Vein endothelial cell (primary cell): ENCODE measurements at places on chromosomes 4 and X. TPM values are rescaled to one million over a fixed set of nuclear protein-coding genes. Genes with fewer than 3 reads are reported as not detected.

ASB5 gene
- total RNA-seq = not detected in 2 replicates

ENPEP gene
- total RNA-seq = 0.33 TPM in 1 of 2 replicates, not detected in the other

GPR34 gene
- total RNA-seq = not detected in 2 replicates

PCDH19 gene
- total RNA-seq = 1.6 and 2.0 TPM in 2 replicates

CXCL11 gene
- 3.9 and 5.2 TPM in 2 replicates for total RNA-seq

COX7B2 gene
- total RNA-seq = not detected in 2 replicates

PRR32 gene
- not detected in 2 replicates for total RNA-seq

MMRN1 gene
- total RNA-seq = 889 and 1,432 TPM in 2 replicates

AMBN gene
- total RNA-seq = not detected in 2 replicates

IL1RAPL1 gene
- total RNA-seq = 0.29 and 0.65 TPM in 2 replicates

MAGEA8 gene
- not detected in 2 replicates for total RNA-seq
